ENCODE measurements at places on chromosomes 2 and 18. TPM values are rescaled to one million over a fixed set of nuclear protein-coding genes. Genes with fewer than 3 reads are reported as not detected.
A peak's percentile ranks its signal among the peaks of the same experiment; 100 is the strongest.

DNA sequence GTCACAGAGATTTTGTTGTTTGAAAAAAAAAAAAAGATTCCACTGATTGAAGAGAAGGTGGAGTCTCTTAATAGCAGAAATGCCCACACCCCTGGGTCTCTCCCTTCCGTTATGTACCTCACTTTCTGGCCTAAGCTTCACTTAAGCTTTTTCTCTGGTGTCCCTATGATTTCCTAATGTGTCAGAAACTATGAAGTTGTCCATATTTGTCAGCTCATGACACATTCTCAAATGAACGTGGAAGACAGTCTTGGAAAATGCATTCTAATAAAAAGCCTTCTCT lies 5.4 kb upstream of the MALL start:
- DNase-seq: no peak

GRCh38 chr18:35938158-35938557 lies 34.3 kb upstream of the RMP24 start:
- peak; percentile 62 for DNase-seq

DNA sequence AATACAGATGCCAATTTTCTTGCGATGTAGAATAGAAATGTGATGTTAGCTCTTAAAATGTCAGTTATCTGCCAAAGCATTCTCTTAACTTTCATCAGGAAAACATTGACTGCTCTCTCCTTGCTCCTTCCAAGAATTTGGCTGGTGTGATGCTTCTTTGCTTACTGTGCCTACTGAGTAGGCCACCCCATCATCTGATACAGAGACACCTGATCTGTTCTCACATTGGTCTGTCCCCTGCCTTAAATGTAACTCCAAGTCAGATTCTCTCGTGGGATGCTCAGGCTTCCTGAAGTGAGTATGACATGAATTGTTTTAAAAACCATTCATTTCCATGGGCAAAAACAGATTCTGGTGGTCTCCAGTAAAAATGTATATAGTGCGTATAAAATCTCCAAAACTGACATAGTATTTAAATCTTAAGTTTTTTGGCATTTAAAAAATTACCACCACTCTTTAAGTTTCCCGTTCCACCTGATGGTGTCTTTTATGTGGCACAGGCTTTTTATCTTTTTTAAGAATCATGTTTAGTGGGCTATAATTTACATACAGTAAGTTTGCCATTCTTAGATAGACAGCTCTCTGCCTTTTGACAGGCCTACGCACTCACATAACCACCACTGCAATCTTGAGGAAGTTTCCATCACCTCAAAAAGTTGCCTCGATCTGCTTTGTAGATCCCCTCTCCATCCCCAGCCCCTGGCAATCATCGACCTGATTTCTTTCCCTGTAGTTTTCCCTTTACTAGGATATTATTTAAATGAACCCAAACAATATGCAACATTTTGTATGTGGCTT lies 36.6 kb downstream of the UBE2F start:
- DNase-seq: no peak

- no peak for DNase-seq
These were observed 11.7 kb upstream of the CXCR4 start for GRCh38 chr2:136129601-136130000.

DNA sequence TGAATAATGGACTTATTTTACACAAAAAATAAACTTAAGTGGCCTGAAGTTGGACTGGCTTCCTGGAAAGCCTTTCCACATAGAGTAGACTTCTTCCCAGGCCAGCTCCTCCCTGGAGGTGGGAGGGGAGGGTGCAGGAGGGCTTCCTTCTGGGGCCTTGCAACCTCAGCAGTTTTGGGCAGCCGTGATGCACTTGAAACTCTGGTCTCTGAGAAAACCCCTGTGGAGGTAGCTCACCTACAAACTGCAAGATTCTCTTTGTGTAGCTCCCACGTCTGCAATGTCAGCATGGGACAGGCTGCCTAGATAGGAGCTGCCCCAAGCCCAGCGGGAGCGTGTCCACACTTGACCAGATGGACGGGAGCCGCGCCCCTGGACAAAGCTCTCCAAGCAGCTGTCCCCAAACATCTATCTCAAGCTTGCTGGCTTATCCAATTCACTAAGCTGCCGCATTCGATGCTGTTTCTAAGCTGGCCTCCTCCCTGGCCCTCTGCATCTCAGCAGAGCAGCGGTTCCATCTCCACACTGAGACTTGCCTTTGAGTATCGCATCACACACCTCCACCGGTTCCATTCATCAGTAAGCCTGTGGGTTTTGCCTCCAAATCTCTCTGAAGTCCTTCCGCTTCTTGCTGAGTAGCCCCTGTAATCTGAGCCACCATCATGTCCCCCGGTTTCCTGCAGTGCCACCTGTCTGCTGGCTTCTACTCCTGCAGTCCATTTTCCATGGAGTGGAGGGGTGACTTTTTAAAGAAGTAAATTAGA lies 1.6 kb upstream of the LPIN1 start:
- DNase-seq: no peak

GRCh38 chr2:236731767-236732580 lies 162.3 kb downstream of the ACKR3 start:
- peak; percentile 48 for DNase-seq

DNA sequence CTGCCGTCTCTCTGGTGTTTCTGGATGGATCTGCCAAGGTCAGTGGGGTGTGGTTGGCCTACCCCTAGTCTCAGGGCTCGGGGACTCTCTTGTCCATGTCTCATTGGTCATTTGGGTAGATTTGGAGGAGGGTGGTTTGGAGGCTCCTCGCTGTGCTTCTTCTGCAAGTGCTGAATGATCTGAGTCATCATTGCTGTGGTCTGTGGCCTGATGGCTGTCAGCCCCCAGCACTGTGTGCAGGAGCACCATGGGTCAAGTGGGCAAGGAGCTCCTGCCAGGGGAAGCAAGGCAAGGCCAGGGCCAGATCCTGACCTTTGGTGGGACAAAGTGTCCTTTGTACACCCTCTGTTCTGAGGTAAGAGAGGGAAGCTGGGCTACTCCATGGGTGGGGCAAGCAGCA lies 221.8 kb downstream of the FHOD3 start:
- DNase-seq: no peak

- DNase-seq: no peak
These were observed 327.9 kb downstream of the CLIP4 start for GRCh38 chr2:29443151-29443550.

GRCh38 chr18:36831139-36831538 lies 2.2 kb downstream of the KIAA1328 start:
- peak; percentile 58 for DNase-seq

- peak; percentile 46 for DNase-seq
These were observed 127.7 kb downstream of the RHBDD1 start for GRCh38 chr2:226963528-226963927.

DNA sequence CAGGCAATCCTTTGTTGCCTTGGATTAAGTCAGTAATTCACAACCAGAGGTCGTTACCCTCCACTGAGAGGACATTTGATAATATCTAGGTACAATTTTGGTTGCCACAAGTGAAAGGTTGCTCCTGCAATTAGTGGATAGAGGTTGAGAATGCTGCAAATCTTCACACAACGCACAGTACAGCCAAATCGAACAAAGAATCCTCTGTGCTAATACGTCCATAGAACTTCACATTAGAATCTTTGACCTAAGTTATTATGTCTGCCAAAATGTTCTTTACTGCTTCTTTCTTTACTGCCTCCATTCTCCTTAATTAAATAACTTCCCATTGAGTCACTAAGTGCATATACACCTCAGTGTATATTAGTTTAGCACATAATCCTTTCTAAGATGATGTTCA lies 879.5 kb downstream of the TRIB2 start:
- DNase-seq: peak; percentile 4

GRCh38 chr18:28729321-28729720 lies 552.4 kb upstream of the CDH2 start:
- peak; percentile 55 for DNase-seq

- peak; percentile 12 for DNase-seq
These were observed 236.5 kb upstream of the SPHKAP start for GRCh38 chr2:228417956-228418355.

- no peak for DNase-seq
These were observed 217.7 kb downstream of the MCFD2 start for GRCh38 chr2:46697830-46698323.

- no peak for DNase-seq
These were observed 97.8 kb upstream of the THOC1 start for GRCh38 chr18:365651-366050.

- no peak for DNase-seq
These were observed 151.9 kb downstream of the FMNL2 start for GRCh38 chr2:152486737-152487400.

DNA sequence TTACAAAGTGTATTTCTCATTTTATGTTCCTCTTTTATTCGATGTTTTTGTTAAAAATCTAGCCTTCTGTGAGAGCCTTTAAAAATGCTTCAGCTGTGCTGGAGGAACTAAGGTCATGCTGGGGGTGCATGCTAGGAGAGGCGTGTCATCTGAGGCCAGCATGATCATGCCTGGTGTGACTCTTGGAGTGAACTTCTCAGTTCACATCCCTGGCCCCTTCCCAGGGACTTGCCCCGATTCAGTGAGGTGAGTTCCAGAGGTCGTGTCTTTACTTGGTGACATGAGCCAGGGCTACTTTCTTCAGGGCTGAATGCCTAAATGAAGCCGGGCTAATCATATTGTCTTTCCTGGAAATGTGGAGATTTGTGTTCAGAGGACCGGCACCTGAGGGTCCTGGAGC lies 264.9 kb downstream of the MREG start:
- peak; percentile 43 for DNase-seq

DNA sequence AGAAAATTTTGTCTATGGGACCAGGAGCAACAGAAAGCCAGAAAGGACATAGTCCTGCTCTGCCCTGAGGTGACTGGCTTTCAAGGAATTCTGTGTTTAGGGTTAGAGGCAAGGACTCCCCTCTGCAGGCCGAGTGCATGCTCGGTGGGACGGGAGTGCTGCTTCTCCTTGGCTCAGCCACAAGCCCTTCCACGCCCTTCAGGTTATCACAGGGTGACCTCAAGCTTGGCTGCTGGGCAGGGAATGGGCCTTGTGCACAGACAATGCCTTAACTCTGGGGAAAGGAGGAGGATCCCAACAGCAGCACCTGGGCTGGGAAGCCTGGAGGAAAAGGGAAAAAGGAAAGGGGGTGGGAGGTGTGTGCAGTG lies 32.8 kb downstream of the FAM178B start:
- no peak for DNase-seq

DNA sequence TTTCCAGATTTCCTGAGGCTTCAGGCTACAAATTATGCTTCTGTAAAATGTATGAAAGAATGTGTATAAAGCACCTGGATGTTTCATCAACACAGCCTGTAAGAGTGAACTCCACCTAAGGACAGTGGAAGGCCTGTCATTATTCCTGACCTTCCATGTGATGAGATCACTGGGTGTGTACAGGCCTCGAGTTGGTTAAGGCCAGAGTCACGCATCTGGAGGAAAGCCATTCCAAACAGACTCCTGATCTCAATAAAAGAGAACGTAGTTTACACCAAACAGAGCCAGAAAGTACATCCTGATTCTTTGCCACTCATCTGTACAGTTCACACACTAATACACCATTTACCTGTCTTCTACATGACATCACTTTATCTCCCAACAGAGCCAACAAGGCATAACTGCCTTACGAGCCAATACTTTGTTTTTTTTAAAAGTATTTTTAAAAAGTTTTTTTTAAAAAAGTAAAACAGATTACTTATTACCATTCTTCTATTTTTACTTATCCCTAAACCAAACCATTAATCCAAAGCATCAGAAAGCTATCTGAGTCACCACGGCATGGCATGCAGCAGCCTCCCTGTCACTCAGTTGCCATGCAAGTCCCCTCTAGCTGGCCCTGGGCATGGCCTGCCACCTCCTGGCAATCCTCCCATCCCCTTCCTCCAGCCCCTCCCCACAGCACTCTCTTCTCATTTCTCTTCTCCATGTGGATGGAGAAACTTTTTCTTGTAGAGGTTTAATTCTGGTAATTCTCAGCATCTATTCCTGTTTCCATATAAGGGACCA lies 78.8 kb upstream of the TFCP2L1 start:
- peak; percentile 93 for DNase-seq

DNA sequence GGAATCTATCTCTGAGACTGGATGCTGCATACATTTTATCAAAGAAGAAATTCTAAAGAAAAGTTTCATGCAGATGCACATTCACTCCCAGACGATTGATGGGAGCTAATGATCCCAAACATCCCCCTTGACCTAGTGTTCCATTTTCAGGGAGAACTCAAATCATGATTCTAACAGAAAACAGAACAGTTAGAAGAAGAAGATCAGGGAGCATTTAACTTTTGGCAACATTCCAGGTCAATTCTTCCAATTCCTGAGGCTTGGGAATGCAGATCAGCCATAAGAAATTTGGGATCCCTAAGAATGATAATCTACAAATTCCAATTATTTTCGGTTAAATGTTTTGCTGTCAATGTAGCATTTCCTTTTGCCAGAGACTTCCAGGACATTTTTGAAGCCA lies 96.6 kb downstream of the CPO start:
- DNase-seq: no peak

DNA sequence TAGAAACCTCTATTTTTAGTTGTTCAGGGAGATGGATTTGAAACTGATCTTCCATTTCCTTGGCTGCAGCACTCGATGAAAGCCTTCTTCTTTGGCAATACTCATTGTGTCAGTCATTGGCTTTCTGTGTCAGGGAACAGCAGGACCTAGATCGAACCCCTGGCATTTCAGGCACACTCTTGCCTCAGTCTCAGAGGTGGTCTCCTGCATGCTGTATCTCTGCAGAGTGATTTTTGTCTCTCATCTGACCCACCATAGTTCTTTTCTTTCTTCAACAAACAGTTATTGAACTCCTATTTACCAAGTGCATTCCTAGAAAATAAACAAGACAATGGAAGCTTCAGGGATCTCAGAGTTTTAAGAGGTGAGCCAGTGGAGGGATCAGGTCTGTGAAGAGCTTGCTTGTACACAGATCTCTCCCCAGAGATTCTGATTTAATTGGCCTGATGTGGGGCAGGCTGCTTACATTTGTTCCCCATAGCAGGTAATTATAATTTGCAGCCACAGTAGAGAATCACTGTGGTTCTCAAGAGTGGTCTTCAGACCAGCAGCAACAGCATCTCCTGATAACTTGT lies 473.1 kb upstream of the TCF4 start:
- no peak for DNase-seq

DNA sequence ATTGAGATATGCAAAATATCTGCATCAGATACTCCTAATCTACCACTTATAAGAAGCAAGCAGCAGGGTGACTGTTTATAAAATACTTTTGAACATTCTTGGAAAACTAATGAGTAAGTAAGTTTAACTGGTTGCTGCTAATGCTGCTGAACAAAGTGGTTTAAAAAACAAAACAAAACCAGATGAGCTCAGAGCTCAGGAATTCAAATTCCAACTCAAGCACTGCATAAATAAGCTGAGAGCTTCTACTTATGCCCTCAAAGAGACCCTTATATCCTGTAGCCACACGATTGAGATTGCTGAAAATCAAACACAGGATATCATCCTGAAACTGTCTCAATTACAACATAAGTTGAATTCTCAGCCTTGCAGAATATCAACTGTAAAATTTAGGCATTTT lies 62.3 kb upstream of the NYAP2 start:
- no peak for DNase-seq

- DNase-seq: peak; percentile 33
These were observed 87.9 kb upstream of the ITGA6 start for GRCh38 chr2:172339371-172340010.

Gene C1QL2
- polyA plus RNA-seq: not detected

Gene CPO
- polyA plus RNA-seq: not detected

Gene CYP27C1
- polyA plus RNA-seq: 4.3 TPM

Gene ANKRD30BL
- polyA plus RNA-seq: not detected

Gene KHK
- polyA plus RNA-seq: 1.6 TPM

Gene CCDC121
- polyA plus RNA-seq: 1.0 TPM

Gene RBKS
- 1.9 TPM for polyA plus RNA-seq

Gene RNF125
- polyA plus RNA-seq: 2.4 TPM

Gene DUSP2
- polyA plus RNA-seq: 3.1 TPM

Gene ACMSD
- polyA plus RNA-seq: not detected

Gene CELF4
- polyA plus RNA-seq: not detected
